ENCODE measurements at places on chromosomes 11 and 22.

DNA sequence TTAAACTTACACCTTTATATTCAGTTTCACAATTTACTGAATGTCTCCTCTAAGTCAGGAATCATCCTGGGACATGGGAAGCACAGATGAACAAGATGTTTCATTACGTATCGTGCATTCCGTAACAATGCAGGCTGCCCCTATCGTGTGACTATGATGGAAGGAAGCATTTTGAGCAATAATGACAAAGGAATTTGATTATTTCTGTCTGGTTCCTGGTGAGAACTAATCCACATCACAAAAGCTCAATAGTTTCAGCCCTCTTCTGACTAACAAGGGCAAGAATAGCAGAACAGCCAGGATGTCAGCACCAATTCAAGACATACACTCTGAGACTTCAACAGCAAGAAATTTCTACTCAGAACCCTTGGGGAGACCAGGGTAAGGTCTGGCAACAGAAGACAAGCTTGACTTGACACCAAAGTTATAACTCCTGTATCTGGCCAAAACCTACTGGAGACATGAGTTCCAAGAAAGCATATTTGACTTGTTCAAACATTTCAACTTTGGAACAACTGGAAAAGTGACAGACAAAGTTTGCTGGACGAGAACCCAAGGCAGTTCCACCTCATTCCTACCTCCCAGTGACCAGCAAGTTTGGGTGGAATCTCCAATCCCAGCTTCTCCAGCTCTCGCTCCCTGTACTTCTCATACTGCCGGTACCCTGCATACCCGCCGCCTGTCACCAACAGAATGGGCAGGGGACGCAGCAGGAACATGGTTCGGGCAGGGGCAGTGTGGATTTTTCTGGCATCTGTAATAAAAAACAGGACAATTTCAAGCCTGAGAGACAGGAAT, 14.3 kb downstream of the PISD start:
- DNase-seq: no peak

DNA sequence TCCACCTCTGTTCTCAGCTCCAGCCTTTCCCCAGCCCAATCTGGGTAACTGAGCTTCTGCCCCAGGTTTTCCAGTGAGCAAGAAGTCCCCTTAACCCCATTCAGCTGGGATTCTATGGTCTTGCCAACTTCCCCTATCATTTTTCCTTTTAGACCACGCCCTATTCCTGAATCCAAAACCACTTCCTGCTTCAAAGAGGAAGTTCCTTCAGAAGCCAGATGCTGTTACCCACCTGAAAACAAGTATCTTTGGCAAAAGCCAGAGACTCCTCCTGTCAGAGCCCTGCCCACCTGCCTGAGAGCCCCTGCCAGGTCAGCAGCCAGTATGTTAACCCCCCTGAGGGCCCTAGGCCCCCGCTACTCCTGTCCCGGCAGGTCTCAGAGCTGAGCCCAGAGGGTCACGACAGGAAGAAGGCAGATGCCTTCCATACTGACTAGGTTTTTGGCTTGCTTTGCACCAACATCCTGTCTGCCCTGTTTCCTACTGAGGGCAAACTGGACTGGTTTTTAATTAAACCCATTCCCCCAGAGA, 20.3 kb upstream of the MICAL2 start:
- no peak for DNase-seq

DNA sequence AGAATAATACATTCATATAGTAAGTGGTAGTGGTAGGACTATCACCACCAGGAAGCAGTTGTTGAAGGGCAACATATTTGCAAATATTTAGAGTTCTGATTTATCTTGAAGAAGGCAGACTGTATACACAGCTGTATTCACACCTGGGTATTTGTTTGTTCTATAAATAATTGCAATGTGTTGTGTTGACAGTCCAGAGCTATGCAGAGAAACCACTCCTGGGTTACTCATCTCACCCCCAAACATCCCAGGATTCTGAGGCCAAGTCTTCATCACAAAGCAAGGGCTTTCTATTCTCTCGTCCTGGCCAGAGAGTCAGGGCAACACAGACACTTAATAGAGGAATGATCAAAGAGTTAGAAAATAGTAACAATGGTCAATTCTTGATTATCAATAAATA, 102.1 kb upstream of the FAT3 start:
- no peak for DNase-seq

- no peak for DNase-seq
These were observed 138.8 kb downstream of the LRRC4C start for GRCh38 chr11:41320653-41321052.

- DNase-seq: no peak
These were observed 64.4 kb downstream of the SPON1 start for GRCh38 chr11:14026961-14027360.

Measured in hippocampal formation (tissue), 2 donors.